ENCODE measurements at places on chromosomes 13 and 19. TPM values are rescaled to one million over a fixed set of nuclear protein-coding genes. Genes with fewer than 3 reads are reported as not detected.

The ZNF578 gene
- total RNA-seq: 7.0 TPM

The HIF3A gene
- total RNA-seq: 7.6 TPM

The SIGLEC5 gene
- not detected for total RNA-seq

The HAUS8 gene
- 1.3 TPM for total RNA-seq

The CEACAM1 gene
- total RNA-seq: not detected

The CYP4F11 gene
- total RNA-seq: not detected

The HSD17B14 gene
- 6.0 TPM for total RNA-seq

The TRPC4 gene
- total RNA-seq: 0.15 TPM

The ZNF284 gene
- 3.8 TPM for total RNA-seq

The DOCK6 gene
- 19.4 TPM for total RNA-seq

The ZNF224 gene
- total RNA-seq: 27.8 TPM

The ZNF730 gene
- total RNA-seq: 2.6 TPM

The CGB3 gene
- total RNA-seq: not detected

The LILRB1 gene
- not detected for total RNA-seq

The ZNF426 gene
- total RNA-seq: 32.7 TPM
